ENCODE measurements at places on chromosomes 3 and 15.

DNA sequence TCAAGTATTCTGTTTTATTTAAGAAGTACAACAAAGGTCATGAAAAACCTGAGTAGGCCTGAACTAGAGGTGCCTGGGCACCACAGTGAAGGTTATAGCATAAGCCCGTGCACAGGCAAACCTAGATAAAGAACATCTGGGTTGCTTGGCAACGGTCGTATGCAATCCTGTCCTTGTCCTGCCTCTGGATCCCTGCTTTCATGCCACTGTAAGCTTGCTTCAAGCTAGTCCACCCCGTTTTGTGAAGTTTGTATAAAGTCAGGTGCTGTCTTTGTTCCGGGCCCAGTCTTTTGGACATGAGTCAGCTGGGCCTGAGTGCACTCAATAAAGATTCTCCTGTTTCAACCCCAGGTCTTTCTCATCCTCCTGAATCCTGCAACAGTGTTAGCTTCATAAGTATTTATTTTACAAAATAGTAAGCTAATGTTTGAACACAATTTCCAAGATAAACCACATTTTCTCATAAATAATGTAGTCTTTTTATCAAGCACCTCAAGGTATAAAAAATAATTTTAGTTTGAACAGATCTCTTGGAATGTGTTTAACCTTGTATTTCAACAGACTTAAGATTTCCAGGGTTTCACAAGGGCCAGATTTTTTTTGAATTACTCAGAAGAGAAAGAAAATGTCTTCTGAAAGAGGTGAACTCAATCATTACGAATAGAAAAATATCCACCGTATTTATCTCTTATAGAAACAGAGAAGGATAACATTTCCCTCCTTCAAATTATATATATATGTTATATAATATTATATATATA is 14.3 kb upstream of the SLC9C1 start:
- DNase-seq, result no peak

- no peak for DNase-seq
These were observed 86.8 kb downstream of the RFTN1 start for GRCh38 chr3:16426665-16427064.

DNA sequence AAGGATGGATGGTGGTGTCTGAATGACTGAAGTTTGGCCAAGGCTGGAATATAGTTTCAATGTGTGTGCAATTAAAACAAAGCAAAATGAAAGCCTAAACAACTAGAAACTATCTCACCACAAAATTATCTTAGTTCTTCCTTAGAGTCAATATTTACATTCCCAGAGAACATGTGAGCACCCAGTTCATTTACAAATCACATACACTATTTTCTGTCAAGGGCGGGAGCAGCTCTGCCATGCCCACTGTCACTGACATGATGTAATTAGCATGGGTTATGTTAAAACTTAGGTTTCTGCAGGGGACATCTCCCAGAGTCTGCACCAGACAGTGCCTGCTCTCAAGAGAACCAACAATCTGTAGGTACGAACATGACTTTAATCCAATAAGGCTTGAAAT is 65.0 kb downstream of the PDZRN3 start:
- DNase-seq, result no peak

DNA sequence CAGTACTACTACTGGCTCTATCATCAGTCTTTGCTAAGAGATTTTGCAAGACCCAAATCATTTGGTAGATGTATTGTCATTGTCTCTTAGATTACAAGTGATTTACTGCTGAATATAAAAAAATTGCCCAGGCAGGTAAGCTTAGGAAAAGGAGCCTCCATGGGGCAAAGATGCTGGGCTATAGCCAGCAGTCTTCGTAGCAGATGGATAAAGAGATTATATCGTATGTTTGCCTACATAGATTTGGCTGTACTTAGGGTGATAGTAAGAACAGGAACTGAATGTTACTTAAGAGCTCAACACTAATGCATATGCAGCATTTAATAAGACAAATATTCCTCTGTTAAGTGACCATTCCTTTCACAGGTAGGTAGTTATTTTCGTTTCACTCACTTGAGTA is 48.9 kb downstream of the PTPRG start:
- DNase-seq, result no peak

- DNase-seq, result no peak
These were observed 440.5 kb downstream of the NTRK3 start for GRCh38 chr15:87816016-87816415.

DNA sequence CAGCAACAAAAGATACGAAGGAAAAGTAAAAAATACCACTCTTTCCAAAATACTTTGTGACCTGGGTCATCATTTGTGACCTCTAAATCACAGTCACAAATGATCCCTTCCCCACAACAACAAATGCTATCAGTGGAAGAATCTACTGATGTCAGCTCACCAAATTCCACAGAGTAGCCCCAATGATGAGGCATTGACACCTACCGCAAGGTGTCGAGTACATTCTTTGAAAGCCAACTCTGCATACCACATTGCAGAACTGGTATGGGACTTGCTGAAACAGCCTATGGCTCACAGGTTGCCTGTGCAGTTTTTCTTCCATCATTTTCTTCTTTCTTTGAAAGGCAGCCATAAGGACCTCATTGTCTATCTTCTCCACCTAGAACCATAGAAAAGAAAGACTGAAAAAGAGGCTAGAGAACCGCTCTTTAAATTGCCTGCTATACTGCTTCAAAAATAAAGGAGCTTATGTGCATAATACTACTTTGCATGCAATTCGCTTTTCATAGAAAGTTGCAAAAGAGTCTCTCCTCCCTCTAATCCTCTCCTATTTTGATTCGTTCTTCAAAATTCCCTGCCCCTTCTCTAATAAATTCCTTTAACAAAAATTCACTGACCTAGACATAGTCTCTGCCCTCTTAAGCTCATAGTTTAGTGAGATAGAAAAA is 21.4 kb upstream of the KPNA1 start:
- no peak for DNase-seq

- no peak for DNase-seq
These were observed 10.6 kb upstream of the SLC25A36 start for GRCh38 chr3:140931016-140931454.

- DNase-seq, result no peak
These were observed 68.6 kb downstream of the CDC25A start for GRCh38 chr3:48119505-48120193.

- DNase-seq, result no peak
These were observed 35.4 kb upstream of the COL6A5 start for GRCh38 chr3:130310109-130310508.

GRCh38 chr3:167843886-167844285 is 108.4 kb downstream of the SERPINI1 start:
- DNase-seq, result no peak

DNA sequence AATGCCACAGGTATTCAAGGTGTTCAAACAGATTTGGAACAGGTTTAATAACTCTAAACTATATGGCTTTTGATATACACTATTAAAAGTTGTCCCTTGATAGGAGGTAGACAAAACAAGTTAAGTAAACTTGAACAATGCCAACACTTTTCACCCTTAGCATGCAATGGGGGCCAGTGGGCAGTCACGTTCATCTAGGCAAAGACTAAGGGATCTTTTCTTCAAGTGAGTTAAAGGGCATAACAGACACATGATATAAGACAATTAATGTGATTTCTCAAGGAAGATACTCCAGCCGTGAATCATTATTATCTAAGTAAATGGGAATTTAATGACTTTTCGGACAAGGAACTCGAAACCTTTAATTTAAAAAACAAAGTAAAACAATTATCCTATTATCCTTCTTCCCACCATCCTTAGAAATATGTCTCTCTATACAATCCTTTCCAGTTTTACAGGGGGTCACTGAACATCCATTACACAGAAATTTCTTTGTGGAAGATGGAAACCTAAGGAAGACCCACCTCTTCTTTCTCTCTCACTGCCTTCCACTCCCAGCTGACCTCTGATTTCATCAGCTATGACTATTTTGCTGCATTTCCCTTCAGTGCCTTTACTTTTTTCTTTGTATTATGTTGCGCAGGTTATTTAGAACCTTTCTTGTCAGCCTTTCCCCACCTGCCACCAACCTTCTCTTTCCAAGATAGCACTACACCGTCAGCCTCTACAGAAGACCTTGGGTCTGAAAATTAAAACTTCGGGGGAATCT is 1.5 kb downstream of the CLDN1 start:
- DNase-seq, result no peak

DNA sequence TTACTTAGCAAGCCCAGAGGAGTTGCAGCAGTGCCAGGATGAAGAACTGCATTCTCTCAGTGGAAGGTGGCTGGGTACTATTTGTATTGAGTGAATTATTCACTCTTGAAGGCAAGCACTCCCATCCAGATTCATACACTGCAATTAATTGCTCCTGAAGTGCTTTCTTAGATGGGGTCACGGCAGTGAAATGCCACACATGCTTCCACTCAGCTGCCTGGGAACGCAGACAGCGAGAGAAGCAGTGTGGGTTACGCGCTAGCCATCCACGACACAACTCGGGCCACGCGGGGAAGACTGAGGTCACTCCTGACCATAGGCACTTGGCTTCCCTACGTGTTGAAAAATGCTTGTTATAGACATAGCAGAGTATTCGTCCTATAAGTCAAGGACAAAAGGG is 30.8 kb upstream of the LMCD1 start:
- DNase-seq, result no peak

DNA sequence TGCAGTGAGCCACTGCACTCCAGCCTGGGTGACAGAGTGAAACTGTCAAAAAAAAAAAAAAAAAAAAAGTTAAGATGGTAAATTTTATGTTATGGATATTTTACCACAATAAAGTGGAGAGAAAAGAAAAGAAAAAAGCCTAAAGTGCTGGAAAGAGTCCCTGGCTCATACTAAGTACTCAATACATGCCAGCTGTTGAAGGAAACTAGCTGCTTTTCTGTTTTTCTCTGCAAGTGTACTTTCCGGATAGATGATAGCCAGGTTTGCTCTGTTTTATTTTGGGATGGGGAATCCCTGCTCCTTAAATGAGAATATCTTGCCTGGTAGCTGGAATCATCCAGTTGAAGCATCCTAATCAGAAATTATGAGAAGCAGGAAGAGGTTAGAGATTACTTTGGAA is 10.9 kb downstream of the EID1 start:
- DNase-seq, result no peak

- no peak for DNase-seq
These were observed 2.2 kb downstream of the THBS1 start for GRCh38 chr15:39582977-39583595.

- DNase-seq, result peak; percentile 20
These were observed 25.6 kb downstream of the CPNE4 start for GRCh38 chr3:132009241-132009640.

GRCh38 chr3:185332026-185332735 is 30.8 kb upstream of the MAP3K13 start:
- peak; percentile 20 for DNase-seq

DNA sequence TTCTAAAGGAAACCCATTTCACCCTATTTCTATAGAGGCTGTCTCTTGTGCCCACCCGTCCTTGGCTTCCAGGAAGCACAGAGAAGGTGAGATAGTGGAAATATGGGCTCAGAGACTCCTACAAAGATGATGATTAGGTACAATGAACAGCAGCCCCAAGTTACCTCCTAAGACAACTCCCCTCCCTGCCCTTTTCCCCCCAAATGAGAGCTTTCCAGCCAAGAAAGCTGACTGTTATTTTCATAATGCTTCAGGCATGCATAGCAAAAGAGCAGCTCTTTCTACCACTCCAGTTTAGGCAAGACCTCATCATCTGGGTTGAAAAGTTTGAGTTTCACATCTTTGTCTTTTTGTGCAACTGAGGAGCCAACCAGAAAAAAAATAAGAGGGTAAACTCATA is 248.8 kb upstream of the ADAMTS9 start:
- no peak for DNase-seq

- DNase-seq, result no peak
These were observed 90.1 kb downstream of the AAGAB start for GRCh38 chr15:67164401-67164791.

GRCh38 chr3:133383175-133383574 is 16.7 kb upstream of the BFSP2 start:
- DNase-seq, result no peak

- DNase-seq, result no peak
These were observed 34.0 kb upstream of the ARPIN start for GRCh38 chr15:89946681-89947299.

- no peak for DNase-seq
These were observed 32.3 kb upstream of the MFSD1 start for GRCh38 chr3:158769549-158769948.

GRCh38 chr3:61681636-61682035 is 120.3 kb downstream of the PTPRG start:
- no peak for DNase-seq

DNA sequence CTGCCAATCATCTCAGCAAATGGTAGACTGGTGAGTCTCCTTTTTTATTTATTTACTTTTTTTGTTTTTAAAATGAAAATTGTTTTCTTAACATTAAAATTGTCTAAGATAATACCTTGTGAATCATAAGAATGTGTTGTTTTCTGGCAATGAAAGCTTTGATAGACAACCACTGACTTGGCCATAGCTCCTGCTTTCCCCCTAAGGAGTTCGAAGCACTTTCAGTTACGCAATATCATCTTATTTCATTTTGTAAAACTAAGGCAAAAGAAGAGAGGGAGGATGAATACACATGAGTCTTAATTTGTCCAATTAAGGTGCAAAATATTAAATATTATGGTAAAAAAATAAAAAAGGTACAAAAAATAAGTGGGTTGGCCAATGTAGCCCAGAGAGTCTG is 74.8 kb upstream of the PLCL2 start:
- no peak for DNase-seq

DNA sequence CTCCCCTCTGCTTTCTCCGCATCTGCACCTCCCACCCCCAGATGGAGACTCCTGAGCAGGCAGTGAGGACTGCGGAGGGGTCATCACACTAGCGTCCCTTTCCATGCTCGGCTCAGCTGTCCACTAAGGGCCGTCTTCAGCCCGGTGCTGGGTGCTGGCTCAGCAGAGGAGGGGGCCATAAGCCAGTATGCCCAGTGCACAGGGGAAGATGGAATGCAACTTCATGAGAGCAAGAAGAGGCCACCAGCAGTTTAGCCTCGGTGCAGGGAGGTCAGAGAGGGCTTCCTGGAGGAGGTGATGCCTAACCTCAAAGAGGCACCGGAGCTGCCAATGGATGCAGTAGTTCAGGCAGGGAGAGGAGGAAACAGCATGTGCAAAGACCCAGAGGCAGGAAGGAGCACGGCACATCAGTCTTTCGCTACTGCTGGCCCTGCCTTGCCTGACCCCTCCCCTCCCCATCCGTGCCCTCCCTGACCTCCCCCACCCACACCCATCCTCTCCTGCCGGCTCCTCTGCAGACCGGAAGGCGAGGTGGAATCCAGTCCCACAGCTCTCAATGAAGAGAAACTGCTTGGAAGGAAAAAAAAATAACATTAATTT is 15.2 kb upstream of the PLXND1 start:
- DNase-seq, result no peak
